Activated T-cell treated with anti-CD3 and anti-CD28 coated beads for 4 hours (primary cell): ENCODE measurements at places on chromosomes 11 and 22.

DNA sequence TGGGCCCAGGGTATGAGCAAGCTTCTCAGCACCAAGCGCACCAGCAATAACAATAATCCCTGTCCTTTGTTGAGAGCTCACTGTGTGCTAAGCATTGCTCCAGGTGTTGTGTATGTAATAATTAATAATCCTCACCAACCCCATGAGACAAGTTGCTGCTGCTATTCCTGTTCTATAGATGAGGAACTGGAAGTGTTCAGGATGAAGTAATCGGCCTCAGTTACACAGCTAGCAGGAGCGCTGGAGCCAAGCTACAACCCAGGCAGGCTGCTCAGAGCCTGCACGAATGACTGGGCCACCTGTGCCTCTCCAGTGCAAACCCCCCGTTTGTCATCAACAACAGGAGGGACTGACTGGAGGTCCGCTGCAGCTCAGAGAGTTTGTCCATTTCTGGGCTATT lies 35.2 kb upstream of the CECR2 start:
- no peak for DNase-seq

DNA sequence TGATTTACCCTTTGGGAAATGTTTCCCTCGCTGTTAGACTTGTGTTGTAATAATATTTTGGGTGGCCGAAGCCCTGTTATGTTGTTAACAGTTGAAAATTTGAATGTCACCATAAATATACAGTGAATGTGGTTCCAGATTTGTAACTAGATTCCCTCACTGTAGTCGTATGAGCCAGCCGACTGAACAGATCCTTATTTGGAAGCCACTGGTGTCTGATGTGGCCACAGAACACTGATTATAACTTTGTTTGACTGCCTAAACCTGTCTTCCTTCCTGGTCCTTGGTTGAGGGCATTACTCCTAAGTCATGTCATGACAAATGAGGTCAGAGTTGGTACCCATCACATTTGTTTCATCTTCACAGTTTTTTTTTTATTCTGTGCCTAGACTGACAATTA lies 45.4 kb downstream of the YAP1 start:
- DNase-seq = no peak

- DNase-seq = no peak
Observed at GRCh38 chr22:45777046-45777851, 105.6 kb downstream of the ATXN10 start.

- DNase-seq = no peak
Observed at GRCh38 chr22:42793848-42794405, 63.1 kb downstream of the ARFGAP3 start.

DNA sequence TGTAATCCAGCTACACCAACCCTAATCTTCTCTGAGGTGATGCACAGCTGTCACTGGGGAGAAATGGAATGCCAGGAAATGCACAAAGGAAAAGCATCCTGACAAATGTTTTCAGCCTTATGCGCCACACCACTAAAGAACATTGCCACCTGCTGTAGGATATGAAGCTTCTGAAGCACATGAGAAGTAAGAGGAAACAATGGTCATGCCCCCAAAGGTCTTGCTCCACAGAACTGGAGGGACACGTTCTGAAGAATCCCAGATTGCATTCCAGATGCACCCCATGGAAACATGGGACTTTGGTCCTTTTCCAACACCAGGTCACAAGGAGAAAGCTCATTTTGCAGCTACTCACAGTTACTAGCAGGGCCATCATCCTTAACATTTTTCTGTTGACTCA lies 48.7 kb upstream of the ZBED5 start:
- DNase-seq = no peak

GRCh38 chr22:19098157-19098556 lies 24.1 kb downstream of the DGCR2 start:
- no peak for DNase-seq

DNA sequence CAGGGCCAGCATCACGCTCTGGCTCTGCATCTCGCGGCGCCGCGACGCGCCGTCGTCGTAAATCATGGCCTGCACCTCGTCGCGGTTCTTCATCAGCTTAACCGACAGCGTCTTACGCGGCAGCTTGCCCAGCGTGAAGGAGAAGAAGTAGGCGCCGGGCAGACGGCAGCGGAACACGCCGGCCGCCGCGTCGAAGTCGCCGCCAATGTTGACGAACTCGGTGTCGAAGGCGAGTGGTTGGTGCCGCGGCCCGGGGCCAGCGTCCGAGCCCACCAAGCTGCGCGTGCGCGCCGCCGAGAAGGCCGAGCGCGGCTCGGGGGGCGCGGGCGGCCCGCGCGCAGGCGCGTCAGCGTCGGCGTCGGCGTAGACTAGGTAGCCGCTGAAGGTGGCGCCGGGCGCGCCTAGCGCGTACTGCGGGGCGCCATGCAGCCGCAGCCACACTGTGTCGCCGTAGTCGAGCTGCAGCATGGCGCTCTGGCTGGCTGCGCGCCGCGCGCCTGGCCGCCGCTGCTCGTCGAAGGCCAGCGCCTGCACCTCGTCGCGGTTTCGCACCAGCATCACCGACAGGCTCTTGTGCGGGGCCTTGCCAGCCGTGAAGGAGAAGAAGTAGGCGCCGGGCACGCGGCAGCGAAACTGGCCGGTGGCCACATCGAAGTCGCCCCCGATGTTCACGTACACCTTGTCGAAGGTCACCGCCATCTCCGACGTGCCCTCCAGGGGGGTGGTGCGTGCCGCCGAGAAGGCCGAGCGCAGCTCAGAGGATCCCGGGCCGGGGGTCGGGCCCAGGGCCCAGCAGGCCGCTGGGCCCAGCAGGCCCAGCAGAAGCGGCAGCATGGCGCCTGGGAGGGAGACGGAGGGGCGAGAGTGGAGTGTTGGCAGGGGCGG lies 3.7 kb downstream of the FAM180B start:
- no peak for DNase-seq

- DNase-seq = no peak
Observed at GRCh38 chr11:63933459-63933858, 5.3 kb upstream of the NAA40 start.

DNA sequence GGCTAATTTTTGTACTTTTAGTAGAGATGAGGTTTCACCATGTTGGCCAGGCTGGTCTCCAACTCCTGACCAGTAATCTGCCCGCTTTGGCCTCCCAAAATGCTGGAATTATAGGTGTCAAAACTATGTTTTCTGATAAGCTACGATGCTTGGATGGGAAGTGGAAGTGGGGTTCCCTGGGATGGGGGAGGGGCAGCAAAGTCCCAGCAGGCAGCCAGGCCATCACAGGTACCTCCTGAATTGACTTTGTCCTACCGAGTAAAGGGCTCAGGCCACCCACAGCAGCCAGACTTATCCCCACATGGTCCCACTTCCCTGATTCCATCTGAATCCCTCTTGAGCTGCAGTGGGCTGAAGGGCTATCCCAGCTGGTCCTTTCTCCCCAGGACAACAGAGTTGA lies 6.9 kb downstream of the FTH1 start:
- no peak for DNase-seq
